ENCODE measurements at places on chromosomes 11 and 22.

- DNase-seq, result no peak
These were observed 75.1 kb downstream of the BUD13 start for GRCh38 chr11:116697639-116698038.

GRCh38 chr22:36853407-36854099 lies 7.3 kb upstream of the NCF4 start:
- DNase-seq, result no peak

DNA sequence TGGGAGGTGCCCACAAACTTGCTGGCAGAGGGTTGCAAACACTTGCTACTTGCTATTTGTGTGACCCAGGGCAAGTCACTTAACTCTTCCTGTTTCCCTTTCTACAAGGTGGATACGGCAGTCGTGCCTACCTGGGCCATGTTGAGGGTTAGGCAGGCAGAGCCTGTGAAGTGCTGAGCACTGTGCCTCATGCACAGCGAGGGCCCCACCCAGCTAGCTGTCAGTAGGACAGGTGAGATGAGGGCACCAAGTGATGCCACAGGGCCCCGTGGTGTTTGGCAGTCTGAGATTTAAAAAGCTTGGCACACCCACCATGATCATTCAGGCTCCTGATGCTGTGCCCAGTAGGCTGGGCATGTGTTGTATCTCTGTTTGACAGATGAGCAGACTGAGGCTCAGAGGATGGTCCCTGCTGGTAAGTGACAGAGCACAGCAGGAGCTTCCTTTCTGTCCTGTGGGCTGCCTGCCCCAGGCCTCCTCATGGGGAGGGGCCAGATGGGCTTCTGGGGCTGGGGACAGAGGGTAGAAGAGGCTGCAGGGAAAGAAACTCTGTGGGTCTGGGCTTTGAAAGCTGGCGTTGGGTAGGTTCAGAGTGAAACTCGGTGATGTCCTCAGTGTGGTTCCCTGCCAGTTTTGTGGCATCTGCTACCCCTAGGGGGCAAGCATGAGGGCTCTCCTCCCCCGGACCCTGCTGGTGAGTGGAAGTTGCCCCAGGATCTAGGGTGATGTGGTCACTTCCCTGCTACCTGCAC lies 59.3 kb downstream of the TSPAN18 start:
- DNase-seq, result no peak

DNA sequence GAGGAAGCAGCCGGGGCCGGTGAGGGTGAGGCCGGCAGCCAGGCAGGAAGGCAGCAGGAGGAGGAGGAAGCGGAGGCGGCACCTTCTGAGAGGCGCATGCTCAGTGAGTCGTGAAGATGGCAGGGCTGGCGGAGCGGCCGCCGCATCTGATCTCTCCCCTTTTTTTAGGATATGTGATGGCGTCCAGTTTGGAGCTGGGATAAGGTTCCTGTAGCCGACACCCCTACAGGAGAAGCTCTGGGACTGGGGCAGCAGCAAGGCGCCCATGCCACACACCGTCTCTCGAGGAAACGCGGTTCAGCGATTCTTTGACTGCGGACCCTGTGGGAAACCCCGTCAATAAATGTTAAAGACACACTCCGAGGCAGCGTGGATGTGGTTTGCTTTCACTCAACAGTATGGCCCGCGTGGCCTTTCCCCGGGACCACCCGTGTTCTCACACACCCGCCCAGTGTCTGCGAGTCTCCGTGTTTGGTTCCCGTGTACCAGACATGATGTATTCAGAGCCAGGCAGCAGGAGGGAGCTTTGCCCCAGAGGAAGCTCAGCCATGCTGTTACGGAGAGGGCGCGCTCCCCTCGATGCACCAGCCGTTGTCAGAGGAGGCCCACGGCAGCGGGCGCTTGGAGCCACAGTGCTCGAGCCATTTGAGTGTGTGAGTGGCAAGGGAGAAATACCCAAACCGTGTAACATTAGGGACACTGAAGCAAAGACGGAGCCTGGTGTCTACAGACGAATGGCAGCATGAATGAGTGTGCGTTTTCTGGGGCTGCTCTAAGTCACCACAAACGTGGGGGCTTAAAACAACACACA lies 27.7 kb upstream of the PARVB start:
- DNase-seq, result no peak

GRCh38 chr22:24337894-24338645 lies 67.4 kb downstream of the SPECC1L start:
- no peak for DNase-seq

- no peak for DNase-seq
These were observed 1331.5 kb downstream of the TBC1D22A start for GRCh38 chr22:48093981-48094380.

DNA sequence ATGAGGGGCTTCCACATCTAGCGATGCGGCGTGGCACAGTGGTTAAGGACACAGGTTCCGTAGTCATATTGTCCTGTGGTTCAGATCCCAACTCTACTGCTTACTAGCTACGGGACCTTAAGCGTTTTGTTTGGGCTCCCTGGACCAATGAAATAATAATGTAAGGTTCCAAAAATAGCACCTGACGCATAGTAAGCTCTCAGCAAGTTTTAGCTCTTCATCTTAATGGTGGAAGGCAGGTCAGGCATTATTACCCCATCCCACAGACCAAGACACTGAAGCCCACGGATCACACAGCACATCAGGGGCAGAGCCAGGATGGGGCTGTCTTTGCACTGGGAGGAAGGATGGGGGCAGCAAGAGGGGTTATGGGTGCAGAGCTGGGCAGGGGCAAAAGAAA lies 13.0 kb downstream of the DNAJB13 start:
- DNase-seq, result no peak

- no peak for DNase-seq
These were observed 25.1 kb downstream of the CD6 start for GRCh38 chr11:60996381-60997138.

DNA sequence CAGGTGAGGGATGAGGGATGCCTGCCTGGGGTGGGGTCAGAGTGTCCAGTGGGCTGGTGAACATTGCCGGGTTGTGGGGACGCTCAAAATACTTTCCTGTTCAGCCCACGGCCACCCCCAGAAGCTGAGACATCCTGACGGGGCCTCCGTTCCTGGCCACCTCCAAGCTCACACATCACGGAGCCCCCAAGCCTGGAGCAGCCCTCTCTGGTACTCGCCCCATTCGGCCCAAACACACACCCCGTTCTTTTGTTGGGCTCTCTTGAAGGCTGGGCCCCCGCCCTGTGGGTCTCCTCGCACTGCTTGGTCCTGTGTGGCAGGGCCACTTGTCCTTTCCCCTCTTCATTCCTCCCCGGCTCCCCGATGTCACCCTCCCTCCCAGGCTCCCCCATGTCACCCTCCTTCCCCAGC lies 442.6 kb downstream of the TBC1D22A start:
- no peak for DNase-seq

DNA sequence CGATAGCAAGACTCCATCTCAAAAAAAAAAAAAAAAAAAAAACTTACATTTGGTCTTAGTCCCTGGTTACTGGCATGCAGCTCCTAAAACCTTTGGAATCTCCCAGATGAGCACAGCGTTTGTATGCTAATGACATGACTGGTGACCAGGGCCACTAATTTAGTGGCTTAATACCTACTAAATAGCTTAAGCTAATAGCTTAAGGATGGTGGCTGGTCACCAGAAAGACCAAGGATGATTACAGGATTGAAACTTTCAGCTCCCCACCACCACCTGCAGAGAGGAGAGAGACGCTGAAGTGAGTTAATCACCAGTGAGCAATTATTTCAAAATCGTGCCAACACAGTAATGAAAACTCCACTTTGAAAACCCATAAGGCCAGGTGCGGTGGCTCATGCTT lies 37.1 kb downstream of the DENND5A start:
- DNase-seq, result no peak

- DNase-seq, result no peak
These were observed 486.0 kb downstream of the OPCML start for GRCh38 chr11:133046252-133046651.

GRCh38 chr11:72294616-72295395 lies 50.8 kb upstream of the PHOX2A start:
- no peak for DNase-seq

- DNase-seq, result no peak
These were observed 18.7 kb downstream of the SOX6 start for GRCh38 chr11:16337421-16338213.

- DNase-seq, result no peak
These were observed 30.0 kb upstream of the MUC5B start for GRCh38 chr11:1192741-1193325.

- DNase-seq, result no peak
These were observed 7.3 kb downstream of the TRIM21 start for GRCh38 chr11:4385978-4386740.

DNA sequence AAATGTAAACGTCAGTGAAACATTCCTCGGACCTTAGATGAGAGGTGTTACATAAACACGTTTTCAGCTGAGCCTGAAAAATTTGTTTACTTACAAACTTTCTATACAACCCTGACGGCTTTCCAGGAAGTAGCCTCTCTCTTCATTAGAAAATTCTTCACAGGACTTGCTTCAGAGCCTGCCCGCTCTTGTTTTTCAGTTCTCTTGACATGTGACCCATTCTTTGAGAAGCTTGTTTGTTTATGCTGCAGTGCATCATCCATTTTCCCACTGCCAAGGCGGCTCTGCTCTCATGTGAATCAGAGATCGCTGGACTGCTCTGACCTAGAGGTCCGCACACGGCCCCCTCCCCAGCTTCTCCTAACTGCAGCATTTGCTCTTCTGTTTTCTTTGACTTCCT lies 47.9 kb upstream of the ARHGAP42 start:
- DNase-seq, result peak; percentile 45

DNA sequence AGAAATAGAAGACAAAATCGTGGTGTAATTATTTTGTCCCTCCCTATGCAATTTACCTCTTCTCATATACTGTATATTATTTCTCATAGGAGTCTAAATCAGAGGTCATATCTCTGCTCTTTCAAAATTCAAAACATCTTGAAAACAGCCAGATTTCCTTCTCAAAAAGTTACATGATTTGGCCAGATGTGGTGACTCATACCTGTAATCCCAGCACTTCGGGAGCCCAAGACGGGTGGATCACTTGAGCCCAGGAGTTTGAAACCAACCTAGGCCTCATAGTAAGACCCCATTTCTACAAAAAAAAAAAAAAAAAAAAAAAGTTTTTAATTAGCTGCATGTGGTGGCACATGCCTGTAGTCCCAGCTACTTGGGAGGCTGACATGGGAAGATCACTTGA lies 29.0 kb upstream of the DNAJB7 start:
- no peak for DNase-seq

DNA sequence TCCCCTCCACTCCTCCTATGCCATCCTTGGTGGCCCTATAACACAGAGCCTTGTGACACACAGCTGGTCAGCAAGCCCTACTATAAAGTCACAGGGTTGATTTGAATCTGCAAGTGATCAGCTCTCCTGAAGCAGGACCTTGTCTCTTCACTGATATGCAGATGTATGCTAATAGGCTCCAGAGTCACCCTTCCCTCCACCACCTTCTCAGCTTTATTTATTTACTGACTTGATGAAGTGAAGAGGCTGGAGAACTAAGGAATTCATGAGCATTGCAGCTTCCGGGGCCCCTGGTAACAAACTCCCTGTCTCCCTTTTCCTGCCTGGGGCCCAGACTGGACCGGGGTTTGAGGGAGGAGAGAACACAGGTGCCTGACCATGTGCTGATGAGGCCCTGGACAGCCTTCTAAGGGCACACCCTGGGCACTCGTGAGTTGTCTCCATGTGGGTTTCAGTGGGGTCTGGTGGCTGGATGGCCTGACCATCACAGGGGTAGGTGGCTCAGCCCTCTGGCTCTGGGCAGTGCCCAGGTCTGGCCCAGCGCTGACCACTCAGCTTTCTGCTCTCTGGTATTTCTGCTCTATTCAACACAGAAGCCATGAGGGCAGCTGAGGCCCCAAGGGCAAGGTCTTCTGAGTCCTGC lies 307.5 kb downstream of the NTM start:
- DNase-seq, result no peak

GRCh38 chr22:17984114-17984513 lies 40.2 kb downstream of the MICAL3 start:
- no peak for DNase-seq

DNA sequence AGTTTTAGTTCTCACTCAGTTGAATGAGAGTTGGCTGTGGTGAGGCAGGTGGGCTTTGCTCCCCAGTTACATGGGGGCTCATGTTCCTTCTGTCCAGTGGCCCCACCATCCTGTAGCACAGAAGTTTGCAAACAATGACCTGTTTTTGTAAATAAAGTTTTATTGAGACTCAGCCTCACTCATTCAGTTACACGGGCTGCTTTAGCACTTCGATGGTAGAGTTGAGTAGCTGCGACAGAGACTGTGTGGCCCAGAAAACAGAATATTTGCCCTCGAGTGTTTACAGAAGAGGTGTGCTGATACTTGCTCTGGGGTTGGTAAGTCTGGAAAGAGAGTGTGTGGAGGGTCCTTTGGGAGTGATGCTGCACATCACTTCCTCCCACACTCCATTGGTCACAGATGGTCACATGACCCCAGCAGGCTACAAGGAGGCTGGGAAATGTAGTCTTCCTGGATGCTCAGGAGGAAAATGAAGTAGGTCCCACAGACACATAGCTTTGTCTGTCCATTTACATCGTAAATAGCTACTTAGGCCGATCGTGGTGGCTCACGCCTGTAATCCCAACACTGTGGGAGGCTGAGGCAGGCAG lies 34.6 kb downstream of the IFT27 start:
- DNase-seq, result no peak

GRCh38 chr11:59267196-59267595 lies 54.5 kb upstream of the MPEG1 start:
- DNase-seq, result no peak

- DNase-seq, result peak; percentile 52
These were observed 15.1 kb upstream of the CABP7 start for GRCh38 chr22:29704528-29705285.

- DNase-seq, result no peak
These were observed 42.0 kb downstream of the FAM83F start for GRCh38 chr22:40036591-40037225.

DNA sequence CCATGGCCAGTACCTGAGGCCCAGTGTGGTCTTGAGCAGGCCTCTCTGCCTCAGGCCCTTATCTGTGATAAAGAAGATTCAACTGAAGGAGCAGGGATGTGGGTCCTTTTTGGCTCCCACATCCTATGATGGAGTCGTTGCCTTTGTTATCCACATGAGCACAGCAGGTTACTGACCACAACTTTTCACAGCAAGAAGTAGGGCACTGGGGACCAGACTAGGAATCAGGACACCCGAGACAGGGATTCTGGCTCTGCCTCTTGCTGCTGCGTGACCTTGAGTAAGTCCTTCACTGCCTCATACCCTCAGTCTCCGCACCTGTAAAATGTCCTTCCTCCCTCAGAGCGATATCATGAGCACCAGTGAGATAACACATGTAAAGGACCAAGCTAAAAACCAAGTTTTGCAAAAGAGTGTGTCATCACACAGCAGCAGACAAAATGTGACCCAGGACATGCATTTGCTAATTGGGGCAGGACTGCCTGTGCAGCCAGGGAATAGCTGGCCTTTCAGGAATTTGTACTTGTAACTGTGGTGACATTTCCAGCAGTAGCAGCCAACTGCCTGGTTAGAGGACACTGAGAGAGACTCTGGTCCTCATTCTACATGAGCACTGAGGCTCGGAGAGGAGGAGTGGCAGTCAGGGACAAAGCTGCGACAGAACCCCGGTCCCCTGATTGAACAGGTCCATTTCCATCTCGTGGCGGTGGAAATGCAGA lies 13.2 kb upstream of the SMIM35 start:
- DNase-seq, result no peak

GRCh38 chr11:121318848-121319834 lies 26.6 kb downstream of the SC5D start:
- peak; percentile 97 for DNase-seq

All from spinal cord (tissue), 10 donors.